DMS 273 treated with DMSO at 0.1 percent for 48 hours (cell line): ENCODE measurements at places on chromosomes 12 and 14.

GRCh38 chr12:57258977-57259970 lies 8.3 kb upstream of the STAC3 start:
- DNase-seq: no peak

GRCh38 chr12:10368206-10369171 lies 21.4 kb downstream of the KLRK1 start:
- DNase-seq: no peak

DNA sequence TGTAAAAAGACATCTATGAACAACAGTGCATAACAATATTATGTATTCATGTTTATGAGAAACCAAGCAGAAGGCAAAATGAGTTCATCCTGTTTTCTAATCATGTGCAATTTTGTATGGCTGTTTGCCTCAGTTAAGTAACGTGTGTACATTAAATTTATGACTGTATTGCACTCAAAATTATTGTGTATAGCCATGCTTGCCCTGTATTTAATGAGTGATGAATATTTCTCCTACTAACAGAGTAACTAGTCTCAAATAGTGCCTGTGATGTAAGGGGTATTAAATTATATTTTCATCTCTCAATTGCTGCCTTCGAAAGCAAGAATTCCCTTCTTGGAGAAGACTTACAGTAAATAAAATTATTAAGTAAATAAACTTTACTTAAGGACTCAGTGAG lies 154.2 kb downstream of the NOVA1 start:
- no peak for DNase-seq

DNA sequence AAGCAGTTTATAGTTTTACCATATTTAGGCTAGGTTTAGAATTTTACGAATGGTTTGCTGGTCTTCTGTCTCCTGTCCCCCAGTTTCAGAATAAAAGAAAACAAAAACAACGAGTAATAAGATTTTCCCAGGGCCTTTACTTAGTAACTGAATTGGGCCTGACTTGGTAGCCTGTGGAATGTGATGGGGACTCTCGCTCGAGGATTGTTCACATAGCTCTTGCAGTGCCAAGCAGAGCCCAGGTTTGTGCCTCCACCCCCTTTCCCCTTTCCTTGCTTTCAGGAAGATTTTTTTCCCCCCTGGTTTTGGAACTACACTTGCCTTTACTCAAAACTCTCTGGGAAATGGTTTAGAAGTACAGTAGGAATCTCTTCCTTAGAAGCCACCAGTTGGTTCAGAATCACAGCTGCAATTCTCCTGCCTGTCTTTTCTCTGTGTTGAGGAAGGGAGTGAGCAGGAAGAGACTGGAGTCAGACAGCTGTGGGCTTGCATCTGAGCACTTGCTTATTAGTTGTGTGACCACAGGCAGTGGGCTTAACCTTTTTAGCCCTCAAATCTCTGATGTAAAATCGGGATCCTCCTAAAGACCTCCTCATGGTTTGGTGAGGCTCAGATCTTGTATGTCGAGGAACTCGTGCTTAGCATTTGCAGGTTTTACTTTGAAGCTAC lies 501.2 kb downstream of the PCNX1 start:
- no peak for DNase-seq

DNA sequence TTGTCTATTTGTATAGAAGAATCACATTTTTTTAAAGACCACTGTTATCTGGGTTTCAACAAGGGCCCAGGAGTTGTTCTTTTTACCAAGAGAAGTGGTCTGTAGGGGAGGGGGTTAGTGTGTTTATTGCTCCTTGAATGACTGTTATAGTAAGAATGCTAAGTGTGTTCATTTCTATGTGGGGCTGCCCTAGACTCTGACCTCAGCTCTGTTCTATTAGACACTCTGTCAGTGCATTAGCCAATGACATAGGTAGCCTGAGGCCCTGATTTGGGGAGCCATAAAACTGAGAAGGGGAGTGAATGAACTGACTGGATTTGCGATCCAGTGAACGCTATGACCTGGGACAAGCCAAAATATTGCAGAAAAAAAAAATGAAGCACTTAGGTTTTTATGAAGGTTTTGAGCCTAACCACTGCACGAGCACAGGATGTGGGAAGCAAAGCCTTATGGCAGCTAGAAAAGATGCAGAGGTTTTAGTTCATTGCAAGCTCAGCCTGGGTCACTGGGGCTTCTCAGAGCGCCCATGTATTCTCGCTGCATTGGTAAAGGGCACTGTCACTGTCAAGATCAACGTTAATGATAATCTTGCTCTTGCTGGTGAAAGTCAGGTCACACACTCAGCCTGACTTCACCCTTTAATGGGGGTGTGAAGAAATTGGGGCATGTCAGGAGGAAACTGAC lies 63.8 kb downstream of the PRKCH start:
- DNase-seq: no peak
